ENCODE measurements at places on chromosomes 5 and 9.
A peak's percentile ranks its signal among the peaks of the same experiment; 100 is the strongest.

- DNase-seq: peak; percentile 19
Measured at GRCh38 chr9:96382175-96382574, 1.3 kb downstream of the SLC35D2 start.

DNA sequence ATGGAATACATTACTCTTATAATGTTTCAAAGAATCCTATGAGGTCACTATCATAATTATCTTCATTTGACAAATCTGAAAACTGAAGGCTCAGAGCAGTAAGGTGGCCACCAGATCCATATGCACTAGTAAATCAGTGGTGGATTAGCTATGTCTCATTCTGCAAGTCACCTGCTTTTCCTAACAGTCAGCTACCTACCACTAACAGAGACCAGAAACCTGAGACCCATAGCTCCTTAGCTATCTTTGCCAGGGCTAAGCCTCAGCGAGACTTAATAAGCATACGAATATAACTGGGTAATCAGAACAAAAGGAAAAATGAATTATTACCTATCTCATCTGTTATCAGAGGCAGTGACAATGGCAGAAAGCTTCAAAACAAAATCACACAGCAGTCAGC lies 118.7 kb downstream of the AUH start:
- DNase-seq: no peak

DNA sequence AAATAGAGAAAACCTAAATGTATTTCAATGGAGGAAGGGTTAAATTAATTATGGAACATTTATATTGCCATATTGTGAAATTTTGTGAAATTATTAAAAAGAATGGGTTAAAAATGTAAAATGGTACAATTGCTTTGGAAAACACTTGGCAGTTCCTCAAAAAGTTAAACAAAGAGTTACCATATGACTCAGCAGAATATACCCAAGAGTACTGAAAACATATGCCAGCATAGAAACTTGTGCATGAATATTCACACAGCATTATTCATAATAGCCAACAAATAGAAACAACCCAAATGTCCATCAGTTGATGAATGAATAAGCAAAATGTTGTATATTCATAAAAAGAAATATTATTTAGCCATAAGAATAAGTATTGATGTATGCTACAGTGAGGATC lies 181.0 kb upstream of the MAST4 start:
- DNase-seq: no peak

DNA sequence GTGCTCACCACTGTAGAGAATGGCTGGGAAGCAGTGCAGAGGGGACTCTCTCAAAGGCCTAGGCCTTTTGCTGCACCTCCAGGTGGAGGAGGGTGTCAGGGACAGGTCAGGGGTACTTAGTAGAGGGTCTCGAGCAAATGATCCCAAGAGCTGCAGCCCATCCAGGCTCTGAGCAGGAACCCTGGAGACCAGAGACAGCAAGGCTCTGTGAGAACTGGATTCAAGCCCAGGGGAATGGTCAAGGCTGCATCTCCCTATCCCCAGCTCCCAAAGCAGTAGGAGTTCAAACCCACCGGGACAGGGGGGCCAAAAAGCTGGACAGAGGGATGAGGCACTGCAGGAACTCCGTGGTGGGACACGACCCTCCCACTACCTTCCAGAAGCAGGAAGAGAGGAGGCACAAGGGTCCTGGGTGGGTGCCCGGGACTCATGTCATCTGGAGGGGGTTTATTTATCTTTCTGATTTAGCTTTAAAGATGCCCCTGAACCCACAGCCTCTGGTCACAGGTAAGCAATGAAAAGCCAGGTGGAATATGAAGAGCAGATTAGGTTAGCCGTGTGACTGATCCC lies 124.8 kb downstream of the MVB12B start:
- DNase-seq: no peak

- no peak for DNase-seq
Measured at GRCh38 chr5:40904994-40905306, 4.3 kb upstream of the C7 start.

GRCh38 chr9:117307701-117308100 lies 107.2 kb downstream of the ASTN2 start:
- no peak for DNase-seq

DNA sequence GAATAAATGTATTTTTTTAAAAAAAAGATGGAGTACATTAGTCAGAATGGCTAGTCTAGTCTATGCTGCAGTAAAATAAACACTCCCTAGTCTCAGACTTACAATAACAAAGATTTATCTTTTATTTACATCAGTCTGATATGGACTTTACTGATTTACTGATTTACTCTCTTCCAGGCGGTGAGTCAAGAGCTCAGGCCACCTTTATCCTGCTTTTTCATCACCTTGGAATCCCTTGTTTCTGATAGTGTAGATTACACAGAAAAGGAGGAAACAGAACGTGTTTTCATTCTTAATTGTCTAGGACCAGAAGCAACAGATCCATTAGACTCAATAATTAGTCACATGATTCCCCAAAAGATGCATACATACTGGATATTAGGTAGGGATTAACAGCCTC lies 290.1 kb upstream of the TRPC7 start:
- DNase-seq: no peak

DNA sequence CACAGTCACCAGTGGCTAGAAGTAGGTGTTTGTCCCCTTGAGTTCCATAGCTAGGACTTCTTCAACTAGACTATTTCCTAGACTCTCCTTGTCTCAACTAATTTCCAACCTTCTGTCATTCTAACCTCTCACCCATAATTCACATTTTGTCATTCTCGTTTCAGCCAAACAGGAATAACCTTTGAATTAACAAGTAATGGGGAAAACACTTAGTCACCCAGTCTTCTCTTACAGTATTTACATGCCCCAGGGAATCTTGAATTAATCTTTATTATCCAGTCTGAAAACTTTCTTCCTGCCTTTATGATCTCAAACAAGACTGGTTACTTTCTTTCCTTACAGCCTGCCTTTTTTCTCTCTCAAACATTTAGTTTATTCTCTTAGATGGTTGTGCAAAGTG lies 63.3 kb upstream of the RUSC2 start:
- DNase-seq: no peak

DNA sequence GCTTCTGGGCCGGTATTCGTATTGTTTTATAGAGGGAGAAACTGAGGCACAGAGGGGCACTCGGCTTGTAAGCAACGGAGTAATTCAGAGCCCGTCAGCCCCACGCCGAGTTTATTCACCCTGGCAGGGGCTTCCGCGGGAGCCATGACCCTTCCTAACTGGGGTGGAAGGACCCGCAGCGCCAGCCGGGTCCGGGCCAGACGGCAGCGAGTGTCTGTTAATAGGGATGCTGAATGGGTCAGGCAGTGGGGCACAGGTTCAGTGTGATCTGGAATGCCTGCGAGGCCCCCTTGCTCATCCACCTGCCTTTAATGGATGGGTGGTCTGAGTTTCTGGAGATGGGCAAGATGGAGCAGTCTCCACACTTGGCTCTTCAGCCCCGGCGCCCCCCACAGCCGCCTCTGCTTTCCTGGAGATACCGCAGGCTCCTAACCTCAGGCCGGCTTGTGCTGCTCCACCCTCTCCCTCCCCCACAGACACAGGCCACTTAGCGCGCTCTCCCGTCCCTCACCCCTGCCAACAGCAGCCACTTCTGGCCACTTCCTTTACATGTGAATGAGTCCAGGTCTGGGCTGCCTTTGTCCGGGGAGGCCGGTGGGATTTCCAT lies 147.1 kb downstream of the ERCC6L2 start:
- no peak for DNase-seq

GRCh38 chr9:127856729-127857116 lies 2.3 kb upstream of the ENG start:
- no peak for DNase-seq

GRCh38 chr9:85290019-85290418 lies 451.7 kb downstream of the AGTPBP1 start:
- no peak for DNase-seq

DNA sequence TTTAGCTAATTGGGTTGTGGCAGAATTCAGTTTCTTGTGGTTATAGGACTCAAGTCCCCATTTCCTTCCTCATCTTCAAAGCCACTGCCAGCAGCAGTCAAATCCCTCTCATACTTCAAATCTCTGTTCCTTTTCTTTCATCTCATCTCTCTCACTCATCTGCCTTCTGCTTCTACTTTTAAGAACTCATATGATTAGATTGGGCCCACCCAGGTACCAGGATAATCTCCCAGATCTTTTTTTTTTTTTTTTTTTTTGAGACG lies 8.0 kb upstream of the REEP5 start:
- no peak for DNase-seq

Data from stimulated activated CD4-positive, alpha-beta T cell treated with anti-CD3 and anti-CD28 coated beads, TNF-alpha, amount 100 ng/mL, for 24 hours (primary cell).